B cell (primary cell): ENCODE measurements at places on chromosomes 7 and 10. TPM values are rescaled to one million over a fixed set of nuclear protein-coding genes. Genes with fewer than 3 reads are reported as not detected.

Gene HEPACAM2
- not detected in 2 replicates for total RNA-seq

Gene CALHM1
- 0.34 and 0.41 TPM in 2 replicates for total RNA-seq

Gene CRHR2
- not detected in 2 replicates for total RNA-seq

Gene PROSER2
- total RNA-seq: 0.07 TPM in 1 of 2 replicates, not detected in the other

Gene TRPV5
- total RNA-seq: not detected in 2 replicates

Gene ADK
- 52.6 and 53.8 TPM in 2 replicates for total RNA-seq

Gene CALML5
- total RNA-seq: not detected in 2 replicates

Gene WNT16
- total RNA-seq: 6.9 and 7.4 TPM in 2 replicates

Gene CNTNAP2
- 7.0 and 7.4 TPM in 2 replicates for total RNA-seq

Gene OR6V1
- total RNA-seq: not detected in 2 replicates

Gene AIMP2
- 11.7 and 13.1 TPM in 2 replicates for total RNA-seq

Gene MINPP1
- 7.5 and 9.4 TPM in 2 replicates for total RNA-seq

- no peaks in the 10 kb centered on the region for H3K4me1 ChIP-seq
- H3K4me3 ChIP-seq: no peak overlapping the region
- no peak for DNase-seq
- H3K27me3 ChIP-seq: no peaks in the 10 kb centered on the region
- H3K36me3 ChIP-seq: no peaks in the 10 kb centered on the region
Measured at GRCh38 chr10:61163403-61163802, 219.4 kb upstream of the RHOBTB1 start.

- H3K4me1 ChIP-seq: no peaks in the 10 kb centered on the region
- no peak for DNase-seq
- no peaks in the 10 kb centered on the region for H3K36me3 ChIP-seq
- H3K27me3 ChIP-seq: no peaks in the 10 kb centered on the region
Measured at GRCh38 chr7:13875496-13876074, 113.9 kb downstream of the ETV1 start.

- no peaks in the 10 kb centered on the region for H3K4me1 ChIP-seq
Measured at GRCh38 chr7:123966936-123967335, 41.9 kb downstream of the SPAM1 start.

DNA sequence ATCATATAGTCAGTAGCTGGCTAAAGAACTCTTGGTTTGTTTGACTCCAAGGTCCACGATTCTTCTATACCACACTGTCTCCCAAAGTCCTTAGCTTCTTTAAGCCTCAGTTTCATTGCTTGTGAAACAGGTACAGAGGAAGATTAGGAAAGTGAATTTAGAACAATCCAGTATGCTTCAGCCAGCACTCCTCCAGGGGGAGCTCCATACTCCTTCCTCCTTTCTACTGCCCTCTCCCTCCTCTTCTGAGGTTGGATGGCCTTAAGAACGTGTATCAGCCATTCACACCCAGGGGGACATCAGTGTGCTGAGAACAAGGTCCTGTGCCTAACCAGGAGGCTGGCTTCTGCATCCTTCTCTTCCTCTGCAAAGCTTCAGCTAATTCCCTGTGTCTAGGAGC lies 54.8 kb upstream of the CALD1 start:
- peak; percentile 8 for DNase-seq
- no peak overlapping the region for H3K4me3 ChIP-seq
- H3K36me3 ChIP-seq: no peaks in the 10 kb centered on the region
- H3K27me3 ChIP-seq: no peaks in the 10 kb centered on the region
- H3K4me1 ChIP-seq: no peaks in the 10 kb centered on the region
- H3K27ac ChIP-seq: no peak overlapping the region

GRCh38 chr10:100696477-100696901 lies 48.9 kb upstream of the PAX2 start:
- no peak overlapping the region for H3K4me3 ChIP-seq
- H3K36me3 ChIP-seq: no peaks in the 10 kb centered on the region
- no peaks in the 10 kb centered on the region for H3K27me3 ChIP-seq

- H3K4me1 ChIP-seq: peaks cover 30% of the 10 kb centered on the region
- H3K4me3 ChIP-seq: no peak overlapping the region
- no peaks in the 10 kb centered on the region for H3K36me3 ChIP-seq
Measured at GRCh38 chr7:137933270-137934017, 68.4 kb downstream of the CREB3L2 start.

DNA sequence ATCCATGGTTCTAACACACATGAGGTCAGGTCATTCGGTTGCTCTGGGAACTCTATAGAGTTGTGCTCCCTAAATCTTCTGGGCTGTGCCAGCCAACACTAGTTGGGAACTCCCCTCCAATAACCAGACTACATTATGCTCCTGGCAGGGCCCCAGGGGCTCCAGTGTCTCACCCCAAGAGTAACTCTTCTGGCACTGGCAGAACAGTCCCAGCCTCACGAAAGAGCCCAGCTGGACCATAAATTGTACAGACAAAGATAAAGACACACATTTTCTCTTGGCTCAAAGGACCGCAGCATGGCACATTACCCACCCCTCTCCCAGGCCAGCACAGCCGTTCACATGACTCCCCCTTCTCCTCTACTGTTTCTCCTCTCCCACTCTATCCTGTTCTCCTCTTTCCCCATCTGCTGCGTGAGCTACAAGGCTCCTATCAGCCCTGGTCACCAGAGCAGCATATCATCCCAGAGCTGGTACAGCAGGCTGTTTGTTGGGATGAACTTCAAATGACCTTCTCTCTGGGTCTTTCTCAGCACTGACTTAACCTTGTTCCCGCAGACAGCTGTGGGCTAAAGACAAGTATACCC lies 230.6 kb downstream of the PLXNA4 start:
- H3K27ac ChIP-seq: no peak overlapping the region
- no peaks in the 10 kb centered on the region for H3K4me1 ChIP-seq
- H3K27me3 ChIP-seq: no peaks in the 10 kb centered on the region
- H3K4me3 ChIP-seq: no peak overlapping the region

DNA sequence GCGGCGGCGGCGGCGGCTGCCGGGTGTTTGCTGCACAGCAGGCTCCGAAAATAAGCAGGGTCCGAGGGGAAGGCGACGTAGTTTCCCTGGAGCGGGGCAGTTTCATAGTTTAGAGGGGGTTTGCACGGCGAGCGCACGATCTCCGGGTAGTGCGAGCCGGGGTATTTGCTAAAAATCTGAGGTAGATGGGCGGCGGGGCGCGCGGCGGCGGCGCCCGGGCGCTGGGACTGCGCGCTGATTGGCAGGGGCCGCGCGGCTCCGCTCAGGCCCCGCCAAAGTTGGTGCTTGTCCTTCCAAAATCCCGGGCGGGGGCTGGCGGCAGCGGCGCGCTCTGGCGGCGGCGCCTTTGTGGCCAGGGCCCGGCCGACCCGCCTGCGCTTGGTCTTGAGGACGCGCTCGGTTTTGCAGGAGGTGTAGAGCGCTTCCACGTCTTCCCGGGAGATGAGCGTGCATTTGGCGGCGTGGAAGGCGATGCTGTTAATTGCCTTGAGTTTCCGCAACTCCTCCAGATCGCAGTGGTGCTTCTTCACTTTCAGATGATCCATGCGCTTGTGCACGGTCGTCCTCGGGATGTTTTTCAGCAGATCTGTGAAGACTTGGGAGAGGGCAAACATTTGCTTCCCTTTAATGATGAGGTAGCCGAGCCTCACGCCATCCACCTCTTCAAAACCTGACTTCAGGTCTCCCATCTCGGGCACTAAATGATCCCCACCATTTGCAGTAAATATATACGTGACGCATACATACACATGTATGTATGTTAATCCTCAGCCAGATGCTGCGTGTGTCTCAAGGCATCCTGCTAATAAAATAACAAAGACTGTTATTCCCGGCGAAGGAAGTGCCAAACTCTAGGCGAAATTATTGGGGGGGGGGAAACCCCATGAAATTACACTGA lies 8.1 kb downstream of the SKIDA1 start:
- DNase-seq: peak; percentile 75
- no peaks in the 10 kb centered on the region for H3K27me3 ChIP-seq
- H3K36me3 ChIP-seq: no peaks in the 10 kb centered on the region
- peak overlapping the region; percentile 53 for H3K4me3 ChIP-seq
- H3K4me1 ChIP-seq: peaks cover 37% of the 10 kb centered on the region
- no peak overlapping the region for H3K27ac ChIP-seq

- DNase-seq: no peak
- peaks cover 5% of the 10 kb centered on the region for H3K4me1 ChIP-seq
- H3K27ac ChIP-seq: no peak overlapping the region
- no peaks in the 10 kb centered on the region for H3K27me3 ChIP-seq
Measured at GRCh38 chr10:7378602-7379403, 32.0 kb downstream of the SFMBT2 start.

DNA sequence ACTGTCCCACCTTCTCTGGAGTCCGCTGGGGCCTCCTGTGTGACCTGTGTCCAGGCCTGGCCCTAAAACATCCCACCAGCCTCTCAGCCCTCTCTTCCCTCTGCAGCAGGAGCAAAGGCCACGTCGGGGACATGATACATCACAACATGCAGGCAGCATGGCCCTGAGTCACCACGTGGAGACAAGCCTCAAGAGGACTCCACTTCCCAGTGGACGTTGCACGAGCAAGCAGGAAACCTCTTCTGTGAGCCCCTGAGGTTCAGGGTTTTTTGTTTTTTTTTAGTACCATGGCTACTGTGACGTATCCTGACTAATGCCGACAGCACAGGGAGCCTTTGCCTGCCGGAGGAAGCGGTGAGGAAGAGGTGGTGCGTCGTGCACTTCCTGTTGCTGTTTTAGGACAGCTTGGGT lies 165.9 kb downstream of the DNAJB6 start:
- no peak overlapping the region for H3K4me3 ChIP-seq
- DNase-seq: no peak

GRCh38 chr7:80783678-80784327 lies 135.0 kb downstream of the SEMA3C start:
- H3K36me3 ChIP-seq: no peaks in the 10 kb centered on the region
- no peak for DNase-seq
- H3K27ac ChIP-seq: no peak overlapping the region
- H3K27me3 ChIP-seq: no peaks in the 10 kb centered on the region
- H3K4me3 ChIP-seq: no peak overlapping the region
- H3K4me1 ChIP-seq: no peaks in the 10 kb centered on the region

- DNase-seq: no peak
- no peaks in the 10 kb centered on the region for H3K36me3 ChIP-seq
- peaks cover 6% of the 10 kb centered on the region for H3K27me3 ChIP-seq
- H3K4me1 ChIP-seq: no peaks in the 10 kb centered on the region
- no peak overlapping the region for H3K4me3 ChIP-seq
Measured at GRCh38 chr10:49282306-49282705, 16.7 kb upstream of the C10orf71 start.

- no peaks in the 10 kb centered on the region for H3K4me1 ChIP-seq
- no peak overlapping the region for H3K4me3 ChIP-seq
- H3K27ac ChIP-seq: no peak overlapping the region
- H3K36me3 ChIP-seq: no peaks in the 10 kb centered on the region
- no peaks in the 10 kb centered on the region for H3K27me3 ChIP-seq
Measured at GRCh38 chr7:110813986-110814385, 276.9 kb upstream of the LRRN3 start.

DNA sequence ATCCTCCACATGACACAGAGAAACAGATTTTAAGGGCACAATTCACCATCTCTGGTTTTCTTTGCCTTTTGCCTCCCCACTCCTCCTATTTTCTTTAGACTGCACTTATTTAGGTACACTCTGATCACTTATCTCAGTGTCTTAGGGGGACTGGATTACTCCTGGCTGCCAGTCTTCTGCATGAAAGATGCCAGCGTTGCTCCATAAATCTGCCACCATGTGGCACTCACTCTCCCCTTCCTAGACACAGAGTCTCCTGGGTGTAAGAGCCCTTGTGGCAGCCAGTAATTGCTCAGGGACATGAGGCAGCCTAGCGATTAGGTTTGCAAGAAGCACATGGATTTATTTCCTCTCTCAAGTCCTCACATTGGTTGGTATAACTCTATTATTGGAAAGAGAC lies 34.5 kb upstream of the RBM20 start:
- H3K4me1 ChIP-seq: peaks cover 6% of the 10 kb centered on the region
- no peak overlapping the region for H3K27ac ChIP-seq
- no peak overlapping the region for H3K4me3 ChIP-seq
- no peak for DNase-seq

DNA sequence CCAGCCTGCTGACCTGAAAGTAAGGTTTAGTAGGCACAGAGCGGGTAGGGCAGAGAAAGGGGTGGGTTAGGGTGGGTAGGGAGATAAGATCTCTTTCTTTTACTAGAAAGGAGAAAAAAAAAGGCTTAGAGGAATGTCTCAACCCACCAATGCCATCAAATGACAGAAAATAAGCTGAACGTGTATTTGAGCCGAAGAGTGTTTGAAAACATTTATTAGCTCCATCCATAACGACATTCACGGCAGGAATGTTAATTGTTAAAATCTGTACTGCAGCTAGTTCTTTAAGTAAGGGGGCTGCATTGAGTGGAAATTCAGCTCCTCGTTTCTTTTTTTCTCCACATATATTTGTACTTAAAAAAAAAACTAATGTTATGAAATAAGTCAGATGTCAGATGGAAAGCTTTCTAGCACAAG lies 63.7 kb upstream of the ARID5B start:
- H3K4me3 ChIP-seq: no peak overlapping the region
- H3K27ac ChIP-seq: no peak overlapping the region
- H3K36me3 ChIP-seq: no peaks in the 10 kb centered on the region
- no peak for DNase-seq

GRCh38 chr7:101984133-101984879 lies 166.9 kb downstream of the CUX1 start:
- H3K27me3 ChIP-seq: no peaks in the 10 kb centered on the region
- H3K27ac ChIP-seq: no peak overlapping the region
- no peak overlapping the region for H3K4me3 ChIP-seq
- H3K36me3 ChIP-seq: no peaks in the 10 kb centered on the region
- H3K4me1 ChIP-seq: peaks cover 27% of the 10 kb centered on the region

DNA sequence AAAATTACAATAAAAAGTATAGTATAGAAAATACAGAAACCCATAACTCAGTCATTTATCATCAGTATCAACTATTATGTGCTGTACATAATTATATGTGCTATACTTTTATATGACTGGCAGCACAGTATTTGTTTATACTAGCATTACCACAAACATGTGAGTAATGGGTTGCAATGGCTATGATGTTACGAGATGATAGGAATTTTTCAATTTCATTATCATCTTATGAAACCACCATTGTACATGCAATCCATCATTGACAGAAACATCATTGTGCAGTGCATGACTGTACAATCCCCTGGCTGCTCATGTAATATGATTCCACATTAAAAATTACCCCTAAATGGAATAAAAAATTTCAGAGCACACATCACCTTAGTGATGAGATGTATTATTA lies 55.7 kb upstream of the TMEM229A start:
- H3K4me1 ChIP-seq: no peaks in the 10 kb centered on the region
- no peaks in the 10 kb centered on the region for H3K36me3 ChIP-seq
- H3K27ac ChIP-seq: no peak overlapping the region

GRCh38 chr10:133377818-133378250 lies 1.2 kb upstream of the PAOX start:
- H3K4me3 ChIP-seq: no peak overlapping the region
- peaks cover 34% of the 10 kb centered on the region for H3K4me1 ChIP-seq
- no peak overlapping the region for H3K27ac ChIP-seq
